NCI-H2171 treated with DMSO at 0.1 percent for 48 hours (cell line): ENCODE measurements at places on chromosomes 2 and 18.

- DNase-seq = no peak
Observed at GRCh38 chr2:165871025-165871424, 77.0 kb upstream of the GALNT3 start.

DNA sequence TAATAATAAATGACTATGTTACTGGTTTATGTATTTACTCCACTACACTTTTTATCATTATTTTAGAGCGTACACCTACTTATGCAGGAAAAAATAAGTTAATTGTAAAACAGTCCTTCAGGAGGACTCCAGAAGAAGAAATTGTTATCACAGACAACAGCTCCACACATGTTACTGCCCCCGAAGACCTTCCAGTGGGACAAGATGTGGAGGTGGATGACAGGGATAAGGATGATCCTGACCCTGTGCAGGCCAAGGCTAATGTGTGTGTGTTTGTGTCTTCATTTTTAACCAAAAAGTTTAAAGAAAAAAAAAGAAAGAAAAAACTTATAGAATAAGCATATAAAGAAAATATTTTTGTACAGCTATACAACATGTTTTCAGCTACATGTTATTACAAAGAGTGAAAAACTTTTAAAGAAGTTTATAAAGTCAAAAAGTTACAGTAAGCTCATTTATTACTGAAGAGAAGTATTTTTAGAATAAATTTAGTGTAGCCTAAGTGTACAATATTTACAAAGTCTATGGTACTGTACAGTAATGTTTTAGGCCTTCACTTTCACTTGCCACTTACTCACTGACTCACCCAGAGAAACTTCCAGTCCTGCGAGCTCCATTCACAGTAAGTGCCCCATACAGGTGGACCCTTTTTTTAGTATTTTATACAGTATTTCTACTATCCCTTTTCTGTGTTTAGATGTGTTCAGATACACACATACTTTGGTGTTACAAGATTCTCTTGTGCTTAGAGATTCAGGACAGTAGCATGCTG, 7.5 kb downstream of the TGFBRAP1 start:
- no peak for DNase-seq

DNA sequence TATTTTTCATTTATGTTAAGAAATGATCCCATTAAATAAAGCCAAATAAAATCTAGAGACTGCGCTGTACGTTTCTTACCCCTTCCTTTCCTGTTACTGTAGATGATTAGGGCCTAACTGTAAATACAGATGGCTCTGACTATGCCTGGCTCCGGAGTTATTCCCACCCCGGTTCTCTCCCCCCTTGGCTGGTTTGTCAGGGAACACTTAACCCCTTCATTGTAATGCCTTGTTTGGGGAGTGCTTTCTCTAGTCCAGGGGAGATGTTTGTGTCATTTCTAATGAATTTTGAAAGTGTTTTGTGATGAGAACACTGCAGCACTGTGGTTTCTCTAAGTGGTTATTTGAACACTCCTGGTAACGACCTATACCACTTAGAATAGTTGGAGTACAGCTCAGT, 8.8 kb downstream of the UNC50 start:
- no peak for DNase-seq

GRCh38 chr2:45736757-45737704, 85.6 kb downstream of the PRKCE start:
- no peak for DNase-seq

DNA sequence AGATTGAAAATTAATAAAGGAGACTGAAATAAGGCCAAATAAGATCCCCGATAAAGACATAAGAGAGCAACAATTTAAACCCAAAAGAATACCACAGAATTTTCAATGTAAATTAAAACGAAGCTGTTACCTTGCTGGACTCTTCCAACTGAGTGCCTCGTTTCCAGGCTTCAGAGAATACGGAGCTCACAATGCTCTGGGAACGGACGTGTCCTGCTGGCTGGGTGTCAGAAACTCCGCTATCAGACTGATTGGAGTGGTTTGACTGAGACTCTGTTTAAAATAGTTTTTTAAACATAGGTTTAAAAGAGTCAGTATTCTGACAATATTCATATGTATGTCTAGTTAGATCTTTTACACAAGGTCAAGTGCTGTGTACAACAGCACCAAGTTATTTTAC, 90.4 kb downstream of the RAPH1 start:
- DNase-seq = no peak
